ENCODE measurements at places on chromosomes 4 and X. TPM values are rescaled to one million over a fixed set of nuclear protein-coding genes. Genes with fewer than 3 reads are reported as not detected.

ANKRD50 gene
- total RNA-seq = 0.47 TPM

DNA sequence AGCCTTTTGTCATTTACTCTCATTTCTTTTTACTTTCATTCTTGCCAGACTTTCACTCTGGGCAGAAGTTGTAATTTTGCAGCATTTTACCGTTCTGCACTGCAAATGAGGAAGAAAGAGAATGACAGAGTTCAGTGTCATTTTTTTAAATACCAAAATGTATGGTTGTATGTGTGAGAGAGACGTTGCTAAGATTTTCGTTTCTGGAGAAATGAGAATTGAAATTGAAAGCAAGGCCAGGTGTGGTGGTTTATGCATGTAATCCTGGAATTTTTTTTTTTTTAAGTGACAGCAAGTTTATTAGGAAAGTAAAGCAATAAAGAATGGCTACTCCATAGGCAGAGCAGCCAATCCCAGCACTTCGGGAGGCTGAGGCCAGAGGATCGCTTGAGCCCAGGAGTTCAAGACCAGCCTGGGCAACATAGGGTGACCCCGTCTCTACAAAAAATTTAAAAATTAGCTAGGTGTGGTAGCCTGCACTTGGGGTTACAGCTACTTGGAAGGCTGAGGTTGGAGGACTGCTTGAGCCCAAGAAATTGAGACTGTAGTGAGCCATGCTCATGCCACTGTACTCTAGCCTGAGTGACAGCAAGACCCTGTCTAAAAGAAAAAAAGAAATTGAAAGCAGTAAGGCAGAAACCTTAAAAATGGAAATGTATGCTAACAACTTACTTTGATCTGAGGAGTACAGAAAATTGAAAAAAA lies 12.9 kb downstream of the DCK start:
- no peak for DNase-seq

CCNB3 gene
- 0.46 TPM for total RNA-seq

P2RY10 gene
- total RNA-seq = 54.5 TPM

MAPK10 gene
- not detected for total RNA-seq

MAGEA11 gene
- total RNA-seq = not detected

DNA sequence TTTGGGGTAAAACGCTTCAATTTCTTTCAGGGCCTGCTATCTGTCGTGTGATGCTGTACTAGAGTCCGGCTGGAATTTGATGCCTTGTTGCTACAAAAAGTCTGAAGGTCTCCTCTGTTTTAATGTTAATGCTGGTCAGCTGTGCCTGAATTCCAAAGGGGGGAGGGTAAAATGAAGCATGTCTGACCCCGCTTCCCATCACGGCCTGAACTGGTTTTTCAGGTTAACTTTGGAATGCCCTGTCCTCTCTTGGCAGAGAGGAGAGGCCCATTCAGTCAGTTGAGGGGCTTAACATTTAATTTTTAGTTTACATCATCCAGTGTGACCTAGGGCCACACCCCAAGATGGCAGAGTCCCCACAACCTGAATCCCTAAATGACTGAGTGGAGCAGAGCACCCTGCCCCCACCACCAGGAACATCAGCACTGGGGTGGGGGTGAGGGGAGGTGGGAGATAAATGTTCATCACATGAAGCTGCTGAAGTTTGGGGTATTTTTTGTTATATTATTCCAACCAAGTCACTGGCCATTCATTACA lies 47.9 kb upstream of the GPR78 start:
- DNase-seq = no peak

ADH4 gene
- not detected for total RNA-seq

All from activated naive CD8-positive, alpha-beta T cell treated with anti-CD3 and anti-CD28 coated beads for 36 hours (primary cell).